Aorta (tissue), 5 donors: ENCODE measurements at places on chromosomes 5 and 9. TPM values are rescaled to one million over a fixed set of nuclear protein-coding genes. Genes with fewer than 3 reads are reported as not detected.

ZNF454 gene
- polyA plus RNA-seq: 1.5 TPM

ANXA6 gene
- 93.4 TPM for polyA plus RNA-seq

BAAT gene
- not detected for polyA plus RNA-seq

IFNK gene
- not detected for polyA plus RNA-seq

IL33 gene
- polyA plus RNA-seq: 53.0 TPM

PFN3 gene
- not detected for polyA plus RNA-seq

NOTCH1 gene
- 3.1 TPM for polyA plus RNA-seq

PCDHGA7 gene
- 2.1 TPM for polyA plus RNA-seq

STARD4 gene
- 7.5 TPM for polyA plus RNA-seq

PCDHGA12 gene
- polyA plus RNA-seq: 2.5 TPM

GRCh38 chr5:154608531-154609011, 130.5 kb upstream of the HAND1 start:
- no peak for DNase-seq

DNA sequence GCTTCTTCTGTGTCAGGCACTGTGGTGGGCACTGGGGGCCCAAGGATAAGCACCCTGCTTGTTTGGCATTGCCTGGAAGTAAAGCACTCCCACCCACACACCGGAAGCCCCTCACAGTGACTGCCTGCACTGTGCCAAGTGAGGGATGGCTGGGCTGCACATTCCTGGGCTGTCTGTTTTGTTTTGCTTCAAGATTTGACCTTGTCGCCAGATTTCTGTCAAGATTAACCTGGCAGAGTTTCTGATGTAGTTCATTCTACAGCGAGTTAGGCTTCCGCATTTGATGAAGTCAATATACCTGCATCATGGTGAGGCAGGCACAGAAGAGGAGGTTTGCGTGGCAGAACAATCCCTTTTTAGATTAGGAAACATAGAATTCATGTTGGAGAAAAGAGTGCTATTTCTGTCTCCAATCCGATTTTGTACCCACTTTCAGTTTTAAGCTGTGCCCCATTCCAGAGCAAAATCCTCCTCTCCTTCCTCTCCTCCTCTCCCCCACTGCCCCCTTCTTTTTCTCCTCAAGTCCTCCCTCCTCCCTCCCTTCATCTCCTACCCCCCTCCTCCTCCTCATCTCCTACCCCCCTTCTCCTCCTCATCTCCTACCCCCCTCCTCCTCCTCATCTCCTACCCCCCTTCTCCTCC, 14.4 kb upstream of the BOD1 start:
- no peak for DNase-seq

- no peak for DNase-seq
Measured at GRCh38 chr5:140986117-140986521, 19.8 kb downstream of the PCDHAC2 start.

- DNase-seq: peak; percentile 86
Measured at GRCh38 chr5:119355685-119356611, at the start of gene TNFAIP8. TNFAIP8 (plus strand) TSS chr5:119356019; CDS start chr5:119356091, 72 bp downstream.

DNA sequence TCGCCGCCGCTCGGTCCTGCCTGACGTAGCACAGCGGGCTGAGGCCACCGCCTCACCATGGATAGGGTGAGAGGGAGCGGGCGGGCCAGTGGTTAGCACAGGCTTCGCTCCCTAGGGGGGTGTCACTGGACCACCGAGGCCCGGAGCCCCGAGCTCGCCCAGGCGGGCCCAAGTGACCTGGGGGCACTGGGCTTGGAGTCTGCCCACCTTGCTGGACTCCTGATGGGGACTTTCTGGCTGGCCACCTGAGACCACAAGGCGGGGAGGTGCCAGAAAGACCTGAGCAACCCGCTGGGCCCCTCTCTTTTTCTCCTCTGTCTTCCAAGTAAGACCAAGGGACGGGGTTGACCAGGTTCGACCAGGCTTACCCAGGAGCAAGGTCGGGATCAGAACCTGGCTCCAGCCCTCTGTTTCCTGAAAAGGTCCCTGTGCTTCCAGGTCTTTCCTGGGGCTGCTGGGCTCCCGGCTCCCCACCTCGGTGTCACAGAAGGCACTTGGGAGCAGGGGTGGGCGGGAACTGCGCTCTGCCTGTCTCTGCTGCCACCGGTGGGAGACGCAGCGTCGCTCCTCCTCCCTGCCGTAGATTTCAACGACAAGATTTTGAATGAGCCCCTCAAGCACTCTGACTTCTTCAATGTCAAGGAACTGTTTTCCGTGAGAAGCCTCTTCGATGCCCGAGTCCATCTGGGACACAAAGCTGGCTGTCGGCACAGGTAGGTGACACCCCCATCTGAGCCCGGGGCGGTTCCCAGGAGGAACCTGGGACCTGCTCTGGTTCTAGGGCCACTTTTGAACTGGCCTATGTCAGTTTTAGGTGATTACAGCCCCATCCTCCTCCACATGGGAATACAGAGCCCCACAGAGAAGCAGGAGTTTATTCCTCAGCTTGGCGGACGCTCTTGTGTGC, 1.0 kb downstream of the MRPS2 start:
- peak; percentile 45 for DNase-seq

DNA sequence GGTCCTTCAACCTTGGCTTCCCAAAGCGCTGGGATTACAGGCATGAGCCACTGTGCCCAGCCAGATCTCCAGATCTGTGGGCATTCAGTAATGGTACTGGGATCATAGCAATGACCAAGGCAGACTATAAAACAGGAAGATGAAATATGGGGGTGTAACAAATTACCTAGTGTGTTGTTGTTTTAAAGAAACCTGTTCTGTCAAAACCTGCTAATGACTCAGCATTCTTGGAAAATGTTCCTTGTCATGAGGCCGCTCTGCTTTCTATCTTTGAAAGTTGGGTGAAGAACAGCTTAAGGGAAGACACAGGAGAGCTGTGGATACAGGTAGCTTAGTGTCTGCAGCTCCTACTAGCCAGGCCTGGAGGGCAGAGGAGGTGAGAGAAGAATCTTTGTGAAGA, 19.4 kb downstream of the TARS1 start:
- no peak for DNase-seq

GRCh38 chr5:170818232-170818631, 34.7 kb downstream of the GABRP start:
- DNase-seq: no peak

GRCh38 chr5:169763376-169764017, 126.4 kb downstream of the DOCK2 start:
- no peak for DNase-seq

- no peak for DNase-seq
Measured at GRCh38 chr5:175544108-175544511, 65.8 kb downstream of the SFXN1 start.

GRCh38 chr5:151708126-151708525, 21.4 kb upstream of the SPARC start:
- DNase-seq: no peak

DNA sequence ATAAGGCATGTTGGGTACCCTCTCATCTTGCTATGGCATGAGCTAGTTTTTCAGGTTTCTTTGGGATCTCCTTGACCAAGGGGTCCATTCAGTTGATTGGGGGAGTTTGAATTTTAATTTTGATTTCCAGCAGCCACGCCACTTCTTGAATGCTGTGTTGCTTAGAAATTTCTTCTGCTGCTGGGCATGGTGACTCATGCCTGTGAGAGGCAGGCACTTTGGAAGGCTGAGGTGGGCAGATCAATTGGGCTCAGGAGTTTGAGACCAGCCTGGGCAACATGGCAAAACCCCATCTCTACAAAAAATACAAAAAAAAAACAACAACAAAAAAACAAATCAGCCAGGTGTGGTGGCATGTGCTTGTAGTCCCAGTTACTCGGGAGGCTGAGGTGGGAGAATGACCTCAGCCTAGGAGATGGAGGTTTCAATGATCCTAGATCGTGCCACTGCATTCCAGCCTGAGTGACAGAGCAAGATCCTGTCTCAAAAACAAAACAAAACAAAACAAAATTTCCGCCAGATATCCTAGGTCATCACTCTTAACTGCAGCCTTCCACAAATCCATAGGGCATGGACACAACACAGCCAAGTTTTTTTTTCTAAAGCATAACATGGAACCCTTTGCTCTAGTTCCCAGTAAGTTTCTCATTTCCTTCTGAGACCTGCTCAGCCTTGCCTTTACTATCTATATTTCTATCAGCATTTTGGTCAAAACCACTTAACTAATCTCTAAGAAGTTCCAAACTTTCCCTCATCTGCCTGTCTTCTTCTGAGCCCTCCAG, 17.7 kb downstream of the TMC1 start:
- DNase-seq: no peak

DNA sequence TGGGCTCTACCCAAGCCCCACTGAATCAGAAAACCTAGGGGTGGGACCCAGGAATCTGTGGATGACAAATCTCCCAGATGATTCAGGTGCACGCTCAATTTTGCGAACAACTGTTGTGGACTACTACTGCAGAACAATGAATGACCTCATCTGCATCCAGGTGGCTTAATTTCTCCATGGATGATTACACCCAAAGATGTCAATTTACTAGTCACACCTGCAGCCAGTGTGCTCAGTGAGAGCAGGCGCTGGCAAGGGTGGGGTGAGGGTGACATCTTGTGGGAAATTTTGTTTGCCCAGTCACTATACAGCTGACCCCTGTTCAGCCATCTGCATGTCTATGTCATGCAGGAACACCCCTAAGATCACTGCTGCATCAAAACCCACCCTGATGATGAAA, 118.2 kb downstream of the ENTREP1 start:
- no peak for DNase-seq

- DNase-seq: no peak
Measured at GRCh38 chr5:34598177-34598794, 57.8 kb upstream of the RAI14 start.

DNA sequence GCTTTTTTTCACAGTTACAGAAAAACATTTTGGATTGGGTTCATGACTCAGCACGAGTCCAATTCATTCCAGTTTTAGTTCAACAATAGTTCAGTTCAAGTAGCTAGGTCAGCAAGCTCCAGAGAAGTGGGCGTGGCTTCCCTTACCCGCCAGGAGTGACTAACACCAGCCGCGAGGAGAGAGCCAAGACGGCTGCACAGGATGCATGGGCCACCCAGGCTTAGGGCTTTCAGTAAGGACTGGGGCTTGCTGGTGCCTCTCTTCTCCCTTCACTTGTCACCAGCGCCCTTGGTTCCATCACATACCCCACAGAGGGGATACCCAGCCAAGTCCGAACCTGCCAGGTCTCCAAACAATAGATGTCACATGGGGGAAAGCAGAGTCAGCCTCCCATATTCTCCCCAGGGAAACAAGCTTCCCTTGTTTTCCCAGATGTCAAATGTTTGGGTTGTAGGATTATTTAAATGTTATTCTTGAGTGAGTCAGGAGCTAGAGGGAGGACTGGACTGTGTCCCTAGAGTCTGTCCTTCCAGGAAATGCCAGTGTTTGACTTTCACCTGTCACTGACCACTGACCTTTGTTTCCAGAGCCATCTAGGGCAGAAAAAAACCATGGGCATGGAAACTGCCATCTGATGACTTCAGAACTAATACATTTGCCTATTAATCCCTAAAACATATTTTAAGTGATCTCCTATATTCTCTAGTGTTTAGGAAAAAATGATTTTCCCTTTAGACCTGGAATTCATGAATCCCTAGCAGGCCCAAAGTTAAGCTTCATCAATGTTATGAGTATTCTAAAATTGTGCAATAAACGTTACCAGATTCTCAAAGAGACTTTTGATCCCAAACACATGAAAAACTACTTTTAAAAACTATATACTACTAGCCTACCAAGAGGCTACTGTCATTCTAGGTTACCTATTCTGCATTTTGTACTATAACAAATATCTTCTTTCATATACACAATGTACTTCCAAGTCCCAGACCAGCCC, 51.9 kb downstream of the NIPAL4 start:
- peak; percentile 97 for DNase-seq

- DNase-seq: no peak
Measured at GRCh38 chr9:104798209-104798995, 34.5 kb downstream of the NIPSNAP3B start.

- DNase-seq: peak; percentile 94
Measured at GRCh38 chr9:35748858-35749514, at the start of the genes GBA2 and RGP1. GBA2 (minus strand) TSS chr9:35749228; CDS start chr9:35748704, 524 bp downstream. RGP1 (plus strand) TSS chr9:35749287; CDS start chr9:35749756, 469 bp downstream.

DNA sequence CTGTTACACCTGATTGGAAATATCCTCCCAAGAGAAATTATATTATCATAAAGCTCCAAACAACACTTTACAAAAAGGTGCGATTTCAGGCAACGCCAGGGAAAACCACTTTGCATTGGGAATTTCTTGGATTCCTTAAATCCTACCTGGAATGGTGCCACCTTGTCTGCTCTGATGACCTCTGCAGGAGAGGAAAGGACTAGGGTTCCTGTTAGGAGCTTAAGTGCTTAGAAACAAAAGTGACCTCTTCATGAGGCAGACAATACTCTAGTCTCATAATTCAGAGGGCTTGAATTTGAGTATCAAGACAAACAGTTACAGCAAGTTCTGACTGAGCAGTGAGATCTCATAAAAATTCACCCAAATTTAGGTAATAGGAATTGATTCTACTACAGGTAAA, 33.9 kb upstream of the GLIS3 start:
- no peak for DNase-seq

- DNase-seq: peak; percentile 73
Measured at GRCh38 chr9:130235558-130236435, 29.8 kb upstream of the HMCN2 start.

DNA sequence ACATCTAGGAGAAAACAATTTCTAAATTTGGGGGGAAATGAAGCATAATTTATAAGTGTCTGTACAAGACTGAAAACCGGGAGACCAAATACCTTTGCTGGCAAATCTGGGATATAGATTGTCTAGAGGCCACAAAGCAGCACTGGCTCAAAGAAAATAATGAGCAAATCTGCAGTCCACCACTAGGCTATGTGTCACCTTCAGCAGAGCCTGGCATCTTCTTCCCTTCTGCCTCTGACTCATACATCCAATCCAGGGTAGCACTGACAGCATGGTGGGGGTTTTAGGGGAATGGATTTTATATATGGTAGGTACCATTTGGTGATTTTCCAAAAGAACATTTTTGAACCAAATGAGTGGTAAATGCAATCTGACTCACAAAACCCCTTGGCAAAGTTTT, 12.8 kb downstream of the FAM81B start:
- DNase-seq: no peak

GRCh38 chr9:92538541-92538940, 2.8 kb upstream of the ECM2 start:
- no peak for DNase-seq

DNA sequence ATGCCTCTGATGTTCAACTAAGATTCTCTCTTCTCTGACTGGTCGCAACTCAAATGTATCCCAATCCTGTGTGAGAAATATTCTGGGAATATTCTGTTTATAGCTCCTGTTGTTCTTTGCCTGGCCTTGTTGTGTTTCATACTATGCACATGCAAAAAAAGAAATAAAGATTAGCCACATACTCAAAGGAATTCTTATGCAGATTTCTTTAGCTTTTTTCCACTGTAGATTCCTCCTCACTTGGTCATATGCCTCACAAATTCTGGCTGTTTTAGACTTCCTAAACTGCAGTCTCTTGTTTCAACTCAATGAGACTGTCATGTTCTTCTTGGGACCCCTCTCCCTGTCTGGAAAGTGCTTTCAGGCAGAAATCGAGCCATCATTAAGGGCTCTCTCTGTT, 217.5 kb upstream of the SH3GL2 start:
- no peak for DNase-seq
